ENCODE measurements at places on chromosomes 12 and 14.

- peak; percentile 73 for DNase-seq
Measured at GRCh38 chr12:121992059-121992879, 29.4 kb upstream of the BCL7A start.

GRCh38 chr14:26598081-26598671, 343 bp upstream of the NOVA1 start:
- DNase-seq: peak; percentile 82

- no peak for DNase-seq
Measured at GRCh38 chr12:52976574-52977071, 27.7 kb downstream of the KRT18 start.

DNA sequence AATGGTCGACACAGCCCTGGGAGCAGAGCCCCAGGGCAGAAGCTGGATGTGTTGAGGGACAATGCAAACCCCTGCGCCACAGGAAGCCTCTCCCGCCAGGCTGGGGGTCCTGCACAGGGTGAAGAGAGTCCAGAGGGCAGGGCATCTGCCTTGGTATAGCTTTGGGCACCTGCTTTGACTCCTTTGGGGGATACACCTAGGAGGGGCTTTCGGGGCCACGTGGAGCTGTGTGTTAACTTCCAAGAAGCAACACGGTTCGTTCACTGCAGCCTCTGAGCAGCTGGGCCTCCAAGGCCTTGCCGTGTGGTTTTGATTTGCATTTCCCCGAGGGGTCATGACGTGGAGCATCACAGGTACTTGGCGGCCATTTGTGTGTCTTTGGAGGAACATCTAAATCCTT, 5.8 kb upstream of the PUS1 start:
- no peak for DNase-seq

- DNase-seq: no peak
Measured at GRCh38 chr12:9646794-9647781, 22.4 kb upstream of the CLEC2D start.

DNA sequence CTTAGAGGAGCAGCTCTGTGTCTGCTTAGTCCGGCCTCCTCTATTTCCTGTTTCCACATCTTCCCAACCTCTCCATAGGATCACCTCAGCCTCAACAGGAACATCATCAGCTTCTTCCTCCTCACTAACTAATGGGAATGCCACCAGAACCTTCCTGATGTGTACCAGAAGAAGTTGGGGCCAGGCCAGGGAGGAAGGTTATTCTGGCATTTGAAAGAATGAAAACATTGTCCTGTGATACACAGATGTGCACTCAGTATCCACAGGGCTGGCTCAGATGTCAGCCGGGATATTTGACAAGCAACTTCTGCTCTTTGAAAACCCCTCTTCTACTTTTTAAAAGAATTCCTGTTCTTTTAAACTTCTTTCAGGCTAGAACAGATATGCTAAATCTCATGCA, 63.6 kb downstream of the TMEM30B start:
- no peak for DNase-seq

- DNase-seq: no peak
Measured at GRCh38 chr12:31742891-31743290, 14.1 kb upstream of the AMN1 start.

GRCh38 chr12:85076688-85077430, 40.7 kb downstream of the LRRIQ1 start:
- no peak for DNase-seq

- no peak for DNase-seq
Measured at GRCh38 chr14:77007183-77007974, 21.1 kb downstream of the IRF2BPL start.

- DNase-seq: no peak
Measured at GRCh38 chr12:6608592-6609281, 1.6 kb upstream of the CHD4 start.

GRCh38 chr12:42473130-42473529, 116.4 kb downstream of the PRICKLE1 start:
- DNase-seq: no peak
